ENCODE measurements at places on chromosomes 1 and 21.
A peak's percentile ranks its signal among the peaks of the same experiment; 100 is the strongest.

DNA sequence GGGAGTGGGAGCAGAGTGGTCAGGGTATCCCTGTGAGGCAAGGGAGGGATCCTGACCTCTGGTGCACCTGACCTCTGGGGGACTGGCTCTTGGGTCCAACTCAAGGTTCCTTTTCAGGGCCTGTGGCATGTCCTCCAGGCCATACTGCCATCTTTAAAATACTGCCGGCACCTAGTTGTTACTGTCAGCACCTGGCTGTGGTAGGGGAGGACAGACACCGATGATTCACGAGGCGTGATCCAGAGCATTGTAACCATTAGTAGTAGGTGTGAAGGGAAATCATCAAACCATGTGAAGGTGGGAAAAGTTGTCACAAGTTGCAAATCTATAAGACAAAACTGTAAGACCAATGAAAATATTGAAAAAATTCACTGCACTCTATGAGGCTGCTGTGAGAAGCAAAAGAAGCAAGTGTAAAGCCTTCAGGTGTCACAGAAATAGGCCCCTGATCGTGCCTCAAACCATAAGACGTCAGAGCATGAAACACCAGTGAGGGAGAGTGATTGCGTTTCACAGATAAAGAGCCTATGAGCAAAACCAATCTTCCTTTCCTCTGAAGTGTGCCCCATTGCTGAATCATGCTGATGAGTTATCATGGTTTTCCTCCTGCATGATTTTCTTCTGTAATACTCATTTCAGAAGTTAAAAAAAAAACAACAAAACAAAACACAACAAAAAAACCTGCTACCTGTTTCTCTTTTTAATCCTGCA, 55.3 kb downstream of the CDC7 start:
- peak; percentile 63 for DNase-seq

DNA sequence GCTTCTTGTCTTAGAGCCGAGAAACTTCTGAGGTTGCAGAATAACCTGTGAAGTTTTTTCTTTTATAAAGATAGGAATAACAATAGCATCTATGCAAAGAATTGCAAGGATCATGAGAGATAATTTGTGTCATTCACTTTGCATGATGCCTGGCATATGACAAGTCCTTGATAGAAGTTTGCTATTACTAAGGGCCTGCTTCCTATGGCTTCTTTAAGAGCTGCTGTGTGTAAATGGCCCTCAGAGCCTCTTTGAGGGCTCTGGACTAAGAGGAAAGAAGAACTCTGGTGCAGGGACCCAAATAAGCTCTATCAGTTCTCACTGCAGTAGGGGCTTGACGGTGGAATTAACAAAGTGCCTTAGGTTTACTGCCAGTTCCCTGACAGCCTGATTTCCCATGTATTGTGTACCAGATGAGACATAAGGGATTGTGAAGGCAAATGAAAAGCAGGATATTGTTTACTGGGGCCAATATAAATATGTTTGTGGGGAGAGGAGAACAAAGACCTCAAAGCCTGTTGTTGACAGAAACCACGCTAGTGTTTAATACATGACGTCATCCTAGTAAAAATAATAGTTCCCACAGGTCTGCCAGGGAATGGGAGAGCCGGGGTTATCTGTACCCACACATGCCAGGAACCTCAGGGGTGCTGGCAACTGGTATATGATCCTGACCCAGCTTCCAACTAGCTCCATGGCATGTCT, 131.2 kb upstream of the UBE2U start:
- DNase-seq, result no peak

- no peak for DNase-seq
Observed at GRCh38 chr1:243435836-243436235, 180.0 kb downstream of the SDCCAG8 start.

DNA sequence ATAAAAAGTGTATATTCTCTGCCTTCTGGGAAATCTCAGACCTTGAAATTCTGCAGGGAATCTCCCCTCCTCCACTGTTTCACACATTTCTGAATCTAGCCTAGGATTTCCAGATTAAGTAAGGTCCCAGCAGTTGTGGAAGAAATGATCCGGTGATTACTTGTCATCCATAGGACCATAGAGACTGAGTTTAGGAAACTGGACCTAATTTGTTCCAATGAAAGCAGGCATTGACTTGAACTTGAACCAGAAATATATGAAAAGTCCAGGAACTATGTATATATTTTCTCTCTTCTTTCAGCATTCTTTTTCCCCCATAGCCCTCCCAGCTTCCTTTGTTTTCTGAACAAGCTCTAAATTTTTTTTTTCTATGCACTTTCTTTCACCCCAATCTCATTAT, 149.5 kb upstream of the SPAG17 start:
- no peak for DNase-seq

GRCh38 chr21:39182016-39182415, 1.2 kb downstream of the PSMG1 start:
- no peak for DNase-seq

GRCh38 chr1:217135987-217136894, 413.0 kb upstream of the ESRRG start:
- DNase-seq, result no peak

GRCh38 chr21:23281917-23282316, 2283.7 kb downstream of the NCAM2 start:
- DNase-seq, result no peak

DNA sequence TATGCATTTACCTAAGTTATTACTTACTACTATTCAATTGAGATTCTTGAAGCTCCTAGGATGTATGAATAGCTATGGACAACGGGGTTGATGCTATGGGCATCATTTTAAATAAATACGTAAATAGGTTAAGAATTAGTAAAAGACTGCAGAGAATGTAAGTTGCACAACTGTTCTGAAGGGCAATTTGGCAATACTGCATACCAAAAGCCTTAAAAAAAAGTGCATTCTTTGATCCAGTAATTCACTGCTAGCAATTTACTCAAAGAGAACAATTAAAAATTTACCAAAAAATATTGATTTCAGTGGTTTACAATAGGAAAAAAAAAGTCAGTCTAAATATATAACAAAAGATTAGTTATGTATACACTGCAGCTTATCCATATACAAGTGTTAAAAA, 3.5 kb downstream of the ARPC5 start:
- DNase-seq, result no peak

- no peak for DNase-seq
Observed at GRCh38 chr1:25517476-25518394, 25.7 kb upstream of the LDLRAP1 start.

DNA sequence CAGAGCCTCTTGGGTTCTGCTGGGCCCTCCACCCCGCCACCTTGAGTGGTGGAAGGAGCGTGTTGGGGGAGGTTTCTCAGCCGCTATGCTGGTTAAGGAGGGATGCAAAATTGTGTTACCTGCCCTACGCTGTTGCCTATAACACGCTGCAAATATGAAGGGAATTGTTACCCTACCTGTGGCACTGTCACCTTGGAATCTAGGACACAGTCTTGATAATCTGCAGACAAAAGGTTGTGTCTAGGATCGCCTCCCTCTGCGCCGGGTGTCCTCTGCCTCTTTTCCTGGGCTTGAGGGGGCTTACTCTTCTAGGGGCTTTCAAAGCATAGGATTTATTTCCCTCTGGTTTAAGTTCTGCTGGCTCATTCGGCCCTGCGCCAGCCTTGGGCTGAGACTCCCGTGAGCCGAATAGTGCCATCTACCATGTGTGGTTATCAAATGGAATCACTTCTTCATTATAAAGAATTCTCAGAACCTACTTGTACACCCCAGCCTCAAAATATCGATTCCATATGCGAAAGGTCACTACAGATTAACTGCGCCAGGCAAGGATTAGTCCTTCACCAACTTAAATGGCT, 697 bp downstream of the SLC22A15 start:
- no peak for DNase-seq

GRCh38 chr1:29473161-29473855, 237.0 kb downstream of the PTPRU start:
- DNase-seq, result no peak

- DNase-seq, result no peak
Observed at GRCh38 chr21:36610201-36610600, 88.7 kb upstream of the SIM2 start.

DNA sequence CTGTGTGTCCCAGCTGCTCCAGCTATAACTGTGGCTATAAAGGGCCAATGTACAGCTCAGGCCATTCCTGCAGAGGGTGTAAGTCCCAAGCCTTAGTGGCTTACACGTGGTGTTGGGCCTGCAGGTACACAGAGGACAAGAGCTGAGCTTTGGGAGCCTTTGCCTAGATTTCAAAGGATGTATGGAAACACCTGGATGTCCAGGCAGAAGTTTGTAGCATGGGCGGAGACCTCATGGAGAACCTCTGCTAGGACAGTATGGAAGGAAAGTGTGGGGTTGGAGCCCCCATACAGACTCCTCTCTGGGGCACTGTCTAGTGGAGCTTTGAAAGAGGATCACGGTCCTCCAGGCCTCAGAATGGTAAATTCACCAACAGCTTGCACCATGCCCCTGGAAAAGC, 113.9 kb downstream of the RGS21 start:
- no peak for DNase-seq

- no peak for DNase-seq
Observed at GRCh38 chr1:208595745-208596144, 351.6 kb upstream of the PLXNA2 start.

- no peak for DNase-seq
Observed at GRCh38 chr1:15826810-15827507, 19.5 kb upstream of the UQCRHL start.

GRCh38 chr1:211748810-211749209, 73.4 kb upstream of the NEK2 start:
- no peak for DNase-seq

- no peak for DNase-seq
Observed at GRCh38 chr1:149986486-149987296, 23.8 kb downstream of the OTUD7B start.

DNA sequence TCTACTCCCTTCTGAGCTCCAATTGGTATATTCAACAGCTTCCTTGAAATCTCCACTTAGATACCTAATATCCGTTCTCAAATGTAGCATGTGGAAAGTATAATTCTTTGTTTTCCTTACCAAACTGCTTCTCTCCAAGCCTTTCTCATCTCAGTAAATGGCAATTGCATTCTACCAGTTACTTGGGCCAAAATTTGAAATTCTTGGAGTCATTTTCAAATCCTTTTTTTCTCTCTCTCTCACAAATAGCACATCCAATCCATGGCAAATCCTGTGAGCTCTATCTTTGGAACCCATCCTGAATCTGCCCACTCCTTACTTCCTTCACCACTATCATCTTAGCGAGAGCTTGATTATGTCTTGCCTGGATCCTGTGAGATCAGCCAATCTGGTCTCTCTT, 39.3 kb upstream of the SLC35F3 start:
- DNase-seq, result no peak

- no peak for DNase-seq
Observed at GRCh38 chr1:145785547-145785946, 38.3 kb downstream of the RNF115 start.

DNA sequence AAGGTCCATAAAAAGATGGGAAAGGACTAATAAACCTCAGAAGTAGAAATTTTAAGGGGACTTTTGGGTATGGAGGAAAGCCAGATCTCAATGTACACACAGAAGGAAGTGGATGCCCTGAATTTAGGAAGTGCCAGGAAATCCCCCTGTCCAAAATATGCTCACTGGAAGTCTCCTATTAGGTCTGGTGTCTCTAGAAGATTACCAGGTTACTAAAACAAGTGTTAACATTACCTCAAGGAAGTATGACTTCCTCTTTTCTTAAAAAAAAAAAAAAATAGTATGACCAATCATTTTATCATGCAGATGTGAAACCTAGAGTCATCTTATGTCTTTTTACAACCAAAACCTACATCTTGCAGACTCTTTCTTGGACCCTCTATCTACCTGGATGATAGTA, 30.7 kb downstream of the CD58 start:
- DNase-seq, result no peak

GRCh38 chr1:235054466-235054865, 74.2 kb downstream of the TOMM20 start:
- DNase-seq, result no peak

DNA sequence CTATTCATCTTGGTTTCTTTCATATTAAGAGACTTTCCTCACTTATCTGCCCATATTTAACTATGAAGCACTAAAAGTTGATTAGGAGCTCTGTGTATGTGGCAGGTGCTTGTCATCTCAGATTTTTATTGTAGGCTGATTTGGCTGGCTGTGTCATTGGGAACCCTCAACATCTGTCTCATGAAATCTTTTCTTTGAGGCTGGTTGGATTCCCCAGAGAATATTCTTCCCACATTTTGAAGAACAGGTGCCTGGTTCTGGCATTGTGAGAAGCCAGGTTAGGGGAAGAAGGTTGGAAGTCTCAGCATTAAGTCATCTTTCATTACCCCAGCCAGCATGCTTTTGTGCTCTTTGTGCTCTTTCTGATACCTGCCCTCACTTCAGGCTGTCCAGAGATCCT, 37.1 kb downstream of the EEIG2 start:
- no peak for DNase-seq

DNA sequence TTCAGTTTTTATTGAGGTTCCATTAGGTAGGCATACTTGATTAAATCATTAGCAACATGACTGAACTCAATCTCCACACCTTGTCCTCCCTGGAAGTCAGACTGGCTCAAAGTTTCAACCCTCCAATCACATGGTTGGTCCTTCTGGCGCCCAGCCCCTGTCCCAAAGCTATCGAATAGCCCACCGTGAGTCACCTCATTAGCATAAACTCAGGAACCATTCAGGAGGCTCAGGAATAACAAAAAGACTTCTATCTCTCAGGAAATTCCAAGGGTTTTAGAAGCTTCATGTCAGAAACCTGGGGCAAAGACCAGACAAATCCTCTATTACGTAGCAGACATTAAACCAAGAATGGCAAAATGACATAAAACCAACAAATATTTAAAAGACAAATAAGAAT, 78.6 kb downstream of the RGS2 start:
- no peak for DNase-seq

DNA sequence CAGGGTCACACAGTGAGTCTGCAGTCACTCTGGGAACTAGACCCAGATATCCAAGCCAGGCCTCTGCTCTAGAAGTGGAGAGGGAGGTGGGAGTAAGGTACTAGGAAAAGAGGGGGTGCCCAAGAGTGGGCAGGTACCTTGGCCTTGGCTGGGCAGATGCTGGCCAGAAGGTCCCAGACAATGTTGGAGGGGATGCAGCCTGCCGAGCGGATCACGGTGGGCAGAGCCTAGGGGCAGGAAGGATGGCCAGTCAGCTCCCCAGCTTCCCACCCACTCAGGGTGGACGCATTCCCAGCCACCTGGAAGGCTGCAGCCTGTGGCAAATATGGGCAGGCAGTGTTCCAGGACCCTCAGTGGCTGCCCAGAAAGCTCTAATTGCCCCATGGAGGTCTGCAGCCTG, 23.3 kb downstream of the SPOCD1 start:
- no peak for DNase-seq

GRCh38 chr1:172465617-172466016, 21.7 kb upstream of the PIGC start:
- no peak for DNase-seq

- DNase-seq, result no peak
Observed at GRCh38 chr1:171220081-171220420, 28.2 kb upstream of the FMO1 start.

- DNase-seq, result no peak
Observed at GRCh38 chr1:153626477-153626903, 815 bp downstream of the S100A13 start.

GRCh38 chr1:154998818-154999570, 3.6 kb upstream of the ZBTB7B start:
- DNase-seq, result peak; percentile 72

- no peak for DNase-seq
Observed at GRCh38 chr1:33363470-33363861, 42.6 kb upstream of the A3GALT2 start.

Data from CD4-positive, alpha-beta T cell treated with Interferon alpha-2 for 1 hour (primary cell).